Osteoblast (primary cell): ENCODE measurements at places on chromosomes 16 and 17. TPM values are rescaled to one million over a fixed set of nuclear protein-coding genes. Genes with fewer than 3 reads are reported as not detected.

The SPATA32 gene
- total RNA-seq: not detected in 2 replicates

The ABCC11 gene
- under 0.01 and 0.29 TPM in 2 replicates for total RNA-seq

The TEX14 gene
- total RNA-seq: under 0.01 TPM in 2 replicates

The ASPHD1 gene
- total RNA-seq: 0.88 and 1.8 TPM in 2 replicates

The DHX58 gene
- total RNA-seq: 18.5 and 23.0 TPM in 2 replicates

The ABI3 gene
- total RNA-seq: under 0.01 and 0.36 TPM in 2 replicates

The CHP2 gene
- not detected in 2 replicates for total RNA-seq

The MT1F gene
- 2.1 and 3.3 TPM in 2 replicates for total RNA-seq

The NOTUM gene
- 0.72 TPM in 1 of 2 replicates, not detected in the other for total RNA-seq

The PRSS33 gene
- not detected in 2 replicates for total RNA-seq

The TRIM47 gene
- 21.7 and 22.4 TPM in 2 replicates for total RNA-seq

The CPHXL2 gene
- not detected in 2 replicates for total RNA-seq

The LGALS9B gene
- not detected in 2 replicates for total RNA-seq
